ENCODE measurements at places on chromosomes 4 and X.

GRCh38 chr4:158341896-158342295 is 131.6 kb downstream of the TMEM144 start:
- DNase-seq = no peak

DNA sequence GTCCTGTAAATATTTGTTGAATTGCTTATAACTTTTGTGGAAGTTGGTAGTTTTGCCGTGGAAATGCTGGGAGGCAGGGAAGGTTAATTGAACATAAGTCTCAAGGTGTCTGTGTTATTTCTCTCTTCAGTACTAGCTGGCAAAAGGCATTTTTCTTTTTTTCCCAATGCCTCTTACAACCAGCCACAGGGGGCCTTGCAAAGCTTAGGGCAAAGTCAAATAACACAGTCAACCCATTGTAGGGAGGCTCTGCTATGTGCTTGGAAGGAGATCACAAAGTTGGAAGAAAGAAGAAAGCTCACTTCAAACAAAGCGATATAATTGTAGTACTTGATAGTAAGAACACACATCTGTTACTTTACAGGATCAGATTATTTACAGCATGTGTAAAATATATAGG is 802.6 kb downstream of the PDHA2 start:
- no peak for DNase-seq

- DNase-seq = no peak
Observed at GRCh38 chr4:54840430-54840829, 182.7 kb downstream of the KIT start.

DNA sequence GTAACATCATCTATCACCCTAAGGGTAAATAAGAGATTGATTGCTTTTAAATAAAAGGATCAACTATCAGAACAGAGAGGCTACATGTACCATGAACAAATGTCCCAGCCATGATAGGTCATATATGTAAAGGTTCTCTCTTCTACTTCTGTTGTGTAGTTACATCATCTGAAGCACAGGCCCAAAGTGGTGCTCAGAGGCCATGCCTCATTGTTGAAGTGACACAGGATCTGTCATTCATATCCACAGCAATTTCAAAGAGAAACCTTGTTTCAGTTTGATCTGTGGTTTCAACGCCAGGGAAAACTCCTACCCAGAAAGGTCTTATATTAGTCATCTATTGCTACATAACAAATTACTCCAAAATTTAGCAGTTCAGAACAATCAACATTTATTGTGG is 269.2 kb upstream of the MAOA start:
- DNase-seq = no peak

Measured in suppressor macrophage (primary cell).